Stimulated activated CD4-positive, alpha-beta T cell treated with anti-CD3 and anti-CD28 coated beads, Interleukin-1b, Interleukin-23, amount 100 ng/mL, for 4 hours (primary cell): ENCODE measurements at places on chromosomes 4 and X.

DNA sequence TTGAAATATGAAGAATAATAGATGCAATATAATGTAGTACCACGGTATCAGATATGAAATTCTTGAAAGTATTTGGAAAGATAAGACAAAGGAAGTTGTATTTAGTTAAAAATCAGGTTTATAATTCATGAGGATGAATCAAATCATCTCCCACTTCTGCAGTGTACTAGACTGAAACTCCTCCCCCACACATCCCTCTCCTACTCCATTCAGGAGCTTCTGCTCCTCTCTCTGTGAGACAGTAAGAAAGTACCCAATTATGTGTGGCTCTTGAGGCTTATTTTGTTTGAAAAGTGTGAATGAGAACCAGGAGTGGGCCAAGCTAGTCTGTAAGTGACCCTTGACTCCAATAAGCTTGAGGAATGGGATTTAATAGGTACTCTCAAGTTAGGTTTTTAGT is 9.5 kb downstream of the SLAIN2 start:
- no peak for DNase-seq

DNA sequence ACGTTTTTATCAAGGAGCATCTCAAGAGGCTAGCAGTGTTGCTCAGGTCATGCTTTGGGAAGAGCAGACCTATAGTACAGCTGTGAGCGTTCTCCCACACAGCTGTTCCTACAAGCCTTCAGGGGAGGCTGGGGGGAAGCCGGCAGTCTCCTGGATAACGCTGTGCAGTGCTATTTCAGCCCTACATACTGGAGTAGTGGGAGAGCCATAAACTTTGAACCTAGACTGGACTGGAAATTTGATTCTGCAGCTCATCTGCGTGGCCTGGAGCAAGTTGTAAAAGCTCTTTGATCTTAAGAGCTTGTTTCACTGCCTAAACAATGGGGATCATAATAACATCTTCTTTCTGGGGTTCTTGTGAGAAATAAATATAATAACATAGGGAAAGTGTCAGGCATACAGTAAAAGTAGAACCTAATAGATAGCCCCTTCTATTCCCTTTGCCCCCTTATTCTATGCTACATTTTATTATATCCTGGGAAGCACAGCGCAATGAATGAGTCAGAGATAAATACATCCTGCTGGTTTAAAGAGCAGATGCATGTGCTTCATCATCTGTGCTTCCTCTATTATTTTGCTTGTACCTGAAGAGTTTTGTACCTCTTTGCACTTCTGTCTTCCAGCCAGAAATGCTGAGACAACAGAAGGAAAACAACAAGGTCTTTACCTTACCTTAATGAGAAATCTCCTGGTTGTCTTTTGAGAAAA is 14.7 kb upstream of the AMBN start:
- DNase-seq = no peak

- DNase-seq = no peak
Measured at GRCh38 chrX:136447308-136447707, 40.4 kb upstream of the BRS3 start.

DNA sequence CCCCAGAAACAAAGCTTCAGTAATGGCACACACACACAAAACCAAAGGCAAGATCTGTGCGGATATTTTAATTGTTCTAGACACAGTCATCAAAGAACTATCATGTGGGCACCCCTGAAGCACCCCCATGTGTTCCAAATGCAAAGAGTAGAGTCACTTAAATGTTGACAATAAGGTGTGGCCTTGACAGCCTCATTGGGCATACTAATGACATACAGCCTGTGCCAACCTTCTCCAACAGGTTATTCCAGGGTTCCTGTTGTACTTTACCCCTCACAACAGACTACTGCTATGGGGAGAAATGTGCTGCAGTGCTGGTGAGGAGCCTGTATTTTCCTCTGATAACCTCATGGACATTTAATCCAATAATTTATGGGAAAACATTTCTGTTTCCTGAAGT is 29.8 kb upstream of the CT47C1 start:
- DNase-seq = no peak

DNA sequence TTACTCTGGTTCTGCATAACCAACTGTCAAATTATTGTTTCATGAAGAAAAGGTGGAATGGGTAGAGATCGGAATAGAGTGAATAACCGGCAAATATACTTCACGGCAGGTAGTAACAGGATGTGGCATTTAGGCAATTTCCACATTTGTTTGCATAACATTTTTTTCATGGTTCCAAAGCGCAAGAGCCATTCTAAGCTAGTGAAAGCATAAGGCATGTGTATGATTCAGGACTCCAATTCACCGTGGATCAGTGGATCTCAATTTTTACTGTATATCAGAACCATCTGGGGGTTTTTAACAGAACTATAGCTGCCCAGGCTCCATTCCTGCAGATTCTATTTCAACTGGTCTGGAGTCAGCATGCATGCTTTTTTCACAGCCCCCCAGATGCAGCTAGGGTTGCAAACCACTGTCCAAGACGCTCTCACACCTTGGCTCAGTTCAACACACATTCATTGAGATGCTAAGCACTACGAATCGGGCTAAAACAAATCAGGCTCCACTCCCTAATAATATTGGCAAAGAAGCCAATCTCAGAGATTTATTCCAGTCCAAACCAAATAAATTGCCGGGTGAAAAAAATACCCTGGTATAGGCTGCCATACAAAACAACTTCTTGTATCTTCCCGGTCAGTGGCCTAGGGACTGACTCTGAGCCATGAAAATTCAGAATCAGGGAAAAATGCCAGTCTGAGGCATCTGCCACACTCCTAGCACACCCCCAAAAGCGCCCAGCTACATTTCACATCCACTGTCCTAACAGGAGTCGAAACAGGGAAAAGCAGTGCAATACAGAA is 30.0 kb downstream of the AFAP1 start:
- no peak for DNase-seq

DNA sequence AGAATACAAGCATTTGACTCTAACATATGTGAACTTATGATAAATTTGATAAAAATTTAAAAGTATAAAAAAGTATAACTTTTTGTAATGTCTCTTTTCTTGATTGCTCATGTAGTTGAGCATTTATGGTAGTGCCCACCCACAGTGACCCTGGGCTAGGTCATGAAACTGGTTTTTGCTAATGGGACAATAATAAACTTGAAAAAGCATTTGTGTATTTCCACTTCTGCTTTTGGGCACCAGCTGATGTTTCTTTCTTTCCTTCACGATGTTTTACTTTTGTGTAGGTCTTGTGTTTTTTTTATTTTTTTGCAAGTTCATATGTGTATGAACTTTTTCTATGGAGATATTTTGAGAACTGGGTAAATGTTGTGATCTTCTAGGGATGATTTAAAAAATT is 313.1 kb downstream of the CBLL2 start:
- no peak for DNase-seq
